ENCODE measurements at places on chromosomes 11 and 22.

DNA sequence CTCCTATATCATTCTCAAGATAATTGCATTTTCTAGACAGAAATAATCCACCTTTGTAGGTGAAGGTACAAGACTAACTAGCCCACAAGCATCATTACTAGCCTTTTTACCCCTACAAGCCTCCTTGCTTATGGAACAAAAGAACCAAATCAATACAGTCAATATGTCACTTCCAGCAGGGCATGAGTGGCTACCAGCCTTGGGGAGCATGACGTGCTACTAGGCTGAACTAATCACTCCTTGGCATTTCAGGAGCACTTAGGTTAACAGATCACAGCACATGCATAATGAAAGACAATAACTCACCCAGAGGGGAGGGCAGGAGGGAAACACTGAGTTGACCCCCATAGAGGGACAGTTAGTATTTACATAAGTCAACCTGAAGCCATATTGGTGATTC, 2.7 kb downstream of the DRD2 start:
- DNase-seq, result no peak

- no peak for DNase-seq
These were observed 2.0 kb downstream of the CTNND1 start for GRCh38 chr11:57763568-57763967.

- DNase-seq, result no peak
These were observed 11.0 kb downstream of the MRGPRG start for GRCh38 chr11:3207526-3208189.

GRCh38 chr11:124075841-124076651, 34.9 kb upstream of the OR10G7 start:
- no peak for DNase-seq

GRCh38 chr11:128515826-128516778, 71.3 kb downstream of the ETS1 start:
- DNase-seq, result no peak

- no peak for DNase-seq
These were observed 40.5 kb upstream of the PRDM11 start for GRCh38 chr11:45105984-45106375.

DNA sequence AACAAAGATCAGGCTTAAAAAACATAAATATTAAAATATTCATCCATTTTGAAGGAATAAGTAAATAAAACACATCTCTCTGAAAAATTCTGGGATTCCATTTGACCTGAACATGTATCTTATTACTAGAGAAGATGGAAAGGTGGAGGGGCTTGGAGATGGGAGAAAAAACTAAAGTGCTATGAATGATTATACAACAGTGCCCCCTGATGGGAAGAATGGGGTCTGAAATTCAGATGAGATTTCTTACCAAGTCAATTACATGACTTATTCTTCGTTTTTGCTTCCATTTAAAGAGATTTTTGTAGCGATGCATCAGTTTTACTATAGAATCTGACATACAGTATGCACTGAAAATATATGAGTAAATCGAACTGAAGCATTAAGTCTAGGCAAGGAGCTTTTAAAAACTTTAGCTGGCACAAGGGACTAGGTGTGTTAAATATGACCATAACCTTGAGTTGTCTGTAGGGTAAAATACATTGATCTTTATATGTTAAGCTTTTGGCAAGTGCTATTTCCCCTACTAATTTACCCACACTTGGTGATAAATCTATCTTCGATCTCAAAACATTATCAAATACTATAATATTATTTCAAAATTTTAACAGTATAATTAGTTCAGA, 718.8 kb downstream of the CNTN5 start:
- no peak for DNase-seq

DNA sequence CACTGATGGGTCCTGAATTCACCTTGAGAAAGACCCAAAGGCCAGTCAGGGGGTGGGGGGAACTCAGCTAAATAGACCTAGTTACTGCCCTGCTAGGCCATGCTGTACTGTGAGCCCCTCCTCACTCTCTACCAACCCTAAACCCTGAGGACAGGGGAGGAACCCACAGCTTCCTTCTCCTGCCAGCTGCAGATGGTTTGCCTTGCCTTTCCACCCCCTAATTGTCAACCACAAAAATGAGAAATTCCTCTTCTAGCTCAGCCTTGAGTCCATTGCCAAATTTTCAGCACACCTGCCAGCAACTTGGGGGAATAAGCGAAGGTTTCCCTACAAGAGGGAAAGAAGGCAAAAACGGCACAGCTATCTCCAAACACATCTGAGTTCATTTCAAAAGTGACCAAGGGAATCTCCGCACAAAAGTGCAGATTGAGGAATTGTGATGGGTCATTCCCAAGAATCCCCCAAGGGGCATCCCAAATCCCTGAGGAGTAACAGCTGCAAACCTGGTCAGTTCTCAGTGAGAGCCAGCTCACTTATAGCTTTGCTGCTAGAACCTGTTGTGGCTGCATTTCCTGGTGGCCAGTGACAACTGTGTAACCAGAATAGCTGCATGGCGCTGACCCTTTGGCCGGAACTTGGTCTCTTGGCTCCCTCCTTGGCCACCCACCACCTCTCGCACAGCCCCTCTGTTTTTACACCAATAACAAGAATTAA, 2.4 kb upstream of the TTC36 start:
- DNase-seq, result no peak

DNA sequence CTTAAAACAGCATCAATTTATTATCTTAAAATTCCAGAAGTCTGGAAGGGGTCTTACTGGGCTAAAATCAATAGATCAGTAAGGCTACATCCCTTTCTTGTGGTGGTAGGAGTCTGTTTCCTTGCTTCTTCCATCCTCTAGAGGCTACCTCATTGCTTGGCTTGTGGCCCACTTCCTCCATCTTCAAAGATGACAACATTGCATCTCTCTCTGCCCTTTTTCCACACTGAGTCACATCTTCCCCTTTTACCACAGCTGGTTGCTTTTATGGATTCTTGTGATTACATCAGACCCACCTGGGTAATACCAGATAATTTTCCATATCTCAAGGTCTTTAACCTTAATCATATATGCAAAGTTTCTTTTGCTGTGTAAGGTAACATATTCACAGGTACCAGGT, 60.9 kb downstream of the GRIA4 start:
- DNase-seq, result no peak

DNA sequence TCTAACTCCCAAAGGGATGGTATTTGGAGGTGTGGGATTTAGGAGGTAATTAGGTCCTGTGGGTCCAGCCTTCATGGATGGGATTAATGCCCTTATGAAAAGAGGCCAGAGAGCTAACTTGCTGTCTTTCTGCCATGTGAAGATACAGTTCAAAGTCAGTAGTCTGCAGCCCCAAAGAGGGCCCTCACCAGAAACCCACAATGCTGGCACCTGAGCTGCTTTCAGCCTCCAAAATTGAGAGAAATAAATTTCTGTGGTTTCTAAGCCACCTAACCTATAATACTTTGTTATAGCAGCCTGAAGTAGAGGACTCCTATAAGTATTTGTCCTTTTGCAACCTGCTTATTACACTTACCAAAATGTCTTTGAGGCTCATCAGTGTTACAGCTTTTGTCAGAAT, 16.2 kb downstream of the ATM start:
- DNase-seq, result no peak

- no peak for DNase-seq
These were observed 55.4 kb downstream of the ZNF280B start for GRCh38 chr22:22452996-22453686.

DNA sequence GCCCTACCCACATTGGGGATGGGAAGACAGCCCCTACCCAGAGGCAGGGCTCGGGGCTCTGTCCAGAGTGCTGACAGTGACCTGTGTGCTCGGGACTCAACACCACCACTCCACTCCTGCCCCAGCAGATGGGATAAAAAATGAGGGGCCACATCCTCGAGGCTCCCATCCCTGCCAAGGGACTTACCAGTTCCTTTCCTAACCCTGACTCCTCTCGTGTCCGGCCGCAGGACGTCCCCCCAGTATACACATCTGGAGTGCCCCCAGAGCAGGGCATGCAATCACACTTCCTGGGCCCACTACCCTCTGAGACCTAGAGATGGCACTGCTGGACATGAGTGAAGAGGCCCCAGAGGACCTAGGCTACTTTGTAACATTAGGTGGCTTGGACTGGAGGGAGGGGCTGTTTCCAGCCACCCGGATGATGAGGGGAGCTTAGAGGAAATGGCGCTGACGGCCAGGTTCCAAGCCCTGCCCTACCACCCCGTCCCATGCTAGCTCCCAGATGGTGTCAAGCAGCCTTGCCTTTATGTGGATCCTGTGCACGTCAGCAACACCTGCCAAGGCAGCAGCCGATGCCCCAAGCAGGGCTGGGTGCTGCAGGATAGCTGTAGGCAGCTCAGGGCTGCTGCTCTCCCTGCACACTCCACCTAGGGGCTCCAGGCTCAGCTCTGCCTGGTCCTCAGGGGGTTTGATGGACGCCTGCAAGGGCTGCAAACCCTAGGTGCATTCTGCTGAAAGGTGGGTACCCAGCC, 86.6 kb downstream of the DGCR2 start:
- DNase-seq, result no peak

GRCh38 chr11:76919887-76920746, 59.4 kb downstream of the ACER3 start:
- peak; percentile 70 for DNase-seq

GRCh38 chr22:21641417-21641788, 699 bp upstream of the SDF2L1 start:
- no peak for DNase-seq

- no peak for DNase-seq
These were observed 186.0 kb upstream of the CTSC start for GRCh38 chr11:88523386-88524071.

GRCh38 chr22:37018086-37018814, 997 bp downstream of the TST start:
- no peak for DNase-seq

DNA sequence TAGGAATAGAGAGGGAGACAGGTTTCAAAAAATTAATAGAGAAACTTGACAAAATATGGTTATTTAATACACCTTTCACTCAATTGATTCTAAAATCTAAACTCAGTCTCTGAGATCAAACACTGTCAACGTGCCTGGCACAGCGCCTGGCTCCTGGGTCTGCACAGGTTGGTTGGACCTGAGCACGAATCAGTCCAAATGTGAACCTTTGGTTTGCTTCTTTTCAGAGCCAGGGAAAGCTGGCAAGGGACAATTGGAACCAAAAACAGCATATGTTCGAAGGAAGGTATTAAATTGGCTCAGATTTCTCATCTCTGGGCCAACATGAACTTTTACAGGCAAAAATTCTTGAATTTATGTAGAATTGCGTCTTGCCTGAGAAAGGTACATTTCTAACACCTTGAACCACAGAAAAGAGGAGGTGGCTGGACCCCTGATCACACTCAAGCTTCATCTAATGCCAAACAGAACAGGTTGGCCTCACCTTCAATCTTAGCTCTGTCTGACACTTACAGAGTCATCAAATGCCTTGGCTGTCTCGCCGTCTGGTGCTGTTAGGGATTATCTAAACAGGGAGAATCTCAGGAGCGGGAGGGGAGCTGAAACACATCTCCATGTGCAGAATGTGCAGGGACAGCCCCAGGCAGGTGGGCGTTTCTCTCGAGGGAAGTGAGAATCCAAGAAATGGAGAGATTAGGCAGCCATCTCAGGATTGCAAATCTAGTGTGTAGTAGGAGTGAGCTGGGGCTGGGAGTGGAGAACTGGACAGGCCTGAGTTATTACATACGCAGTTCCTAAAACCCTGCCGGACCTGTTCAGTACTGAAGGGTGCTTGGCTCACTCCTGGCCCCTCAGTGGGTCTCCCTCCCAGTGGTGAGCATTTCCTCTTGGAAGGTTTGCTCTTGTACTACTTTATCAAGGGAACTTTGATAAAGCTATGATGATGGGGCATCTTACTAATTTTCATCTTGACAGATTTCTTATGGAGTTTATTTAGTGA, 442.2 kb upstream of the B3GAT1 start:
- DNase-seq, result no peak

- DNase-seq, result no peak
These were observed 727.6 kb upstream of the LUZP2 start for GRCh38 chr11:23769214-23769613.

GRCh38 chr11:134045799-134046635, 22.9 kb upstream of the JAM3 start:
- no peak for DNase-seq

DNA sequence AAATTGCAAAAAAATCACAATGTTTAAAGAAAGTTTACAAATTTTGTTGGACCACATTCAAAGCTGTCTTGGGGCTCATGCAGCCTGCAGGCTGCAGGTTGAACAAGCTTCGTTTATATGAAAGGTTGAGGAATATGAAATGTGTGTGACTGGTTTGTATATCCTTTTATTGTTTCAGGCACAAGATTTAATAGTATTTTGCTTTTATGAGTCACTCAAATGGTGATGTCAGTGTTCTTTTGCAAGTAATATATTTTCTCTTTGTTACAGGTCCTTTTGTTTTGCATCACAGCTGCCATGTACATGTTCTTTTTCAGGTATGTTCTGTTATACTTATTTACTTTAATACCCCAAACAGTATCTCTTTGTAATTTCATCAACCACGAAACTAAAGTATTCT, 198.6 kb downstream of the TMEM135 start:
- no peak for DNase-seq

DNA sequence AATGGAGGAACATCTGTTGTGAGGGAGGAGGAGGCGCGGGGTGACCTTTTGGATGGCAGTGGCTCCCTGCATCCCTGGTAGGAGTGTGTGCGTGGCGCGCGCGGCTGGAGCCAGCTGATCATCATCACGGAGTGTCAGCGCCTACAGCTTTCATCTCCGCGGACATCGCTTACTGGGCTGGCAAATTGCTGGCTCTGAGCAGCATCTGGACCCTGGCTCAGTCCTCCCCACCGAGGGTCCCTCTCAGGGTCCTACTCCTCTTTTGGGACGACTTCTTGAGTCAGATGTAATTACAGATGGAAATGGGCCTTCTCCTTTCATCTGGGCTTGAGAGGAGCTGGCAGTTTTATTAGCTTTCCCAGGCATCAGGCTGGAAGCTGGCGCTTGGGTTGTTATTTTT, 85.3 kb downstream of the CACNA1I start:
- DNase-seq, result no peak

GRCh38 chr11:9184516-9184915, 80.6 kb downstream of the DENND5A start:
- DNase-seq, result no peak

GRCh38 chr11:61739966-61740365, 12.5 kb upstream of the MYRF start:
- DNase-seq, result no peak

DNA sequence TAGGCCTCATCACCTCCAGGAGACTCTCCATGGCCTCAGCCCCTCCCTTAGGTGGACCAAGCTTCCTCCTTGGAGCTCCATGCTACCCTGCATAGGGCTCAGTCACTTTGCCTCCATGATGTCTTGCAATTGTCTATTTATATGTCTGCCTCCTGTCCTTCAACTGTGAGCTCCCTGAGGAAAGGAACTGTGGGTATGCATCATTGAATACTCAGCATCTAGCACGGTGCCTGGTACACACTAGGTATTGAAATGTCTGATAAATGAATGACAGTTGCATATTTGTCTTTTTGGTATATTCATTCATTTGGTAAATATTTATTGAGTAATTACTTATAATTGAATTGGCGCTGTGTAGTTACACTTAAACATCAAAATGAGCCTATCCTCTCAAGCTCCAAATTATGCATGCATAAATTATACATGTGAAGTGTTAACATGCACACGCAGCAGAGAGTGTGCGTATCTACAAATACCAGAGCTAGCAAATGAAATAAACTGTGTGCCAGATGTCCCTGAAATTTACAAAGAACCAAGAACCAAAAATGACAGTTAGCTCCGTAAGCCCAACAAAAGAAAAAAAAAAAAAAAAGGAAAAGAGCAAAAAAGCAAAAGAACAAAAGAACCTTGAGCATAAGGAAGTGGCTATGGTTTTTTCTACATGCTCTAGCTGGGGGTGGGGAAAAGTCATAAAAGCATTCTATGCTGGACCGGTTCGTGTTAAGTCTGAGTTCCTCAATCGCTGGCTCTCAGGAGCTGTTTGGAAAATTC, 25.2 kb downstream of the GRAP2 start:
- no peak for DNase-seq

GRCh38 chr22:49437356-49437755, 390.3 kb downstream of the BRD1 start:
- DNase-seq, result no peak
